Hepatocyte (in vitro differentiated cells): ENCODE measurements at places on chromosomes 11 and 22. TPM values are rescaled to one million over a fixed set of nuclear protein-coding genes. Genes with fewer than 3 reads are reported as not detected.

Gene IFITM2
- polyA plus RNA-seq: 504 and 535 TPM in 2 replicates

Gene MUC2
- polyA plus RNA-seq: 0.77 and 0.83 TPM in 2 replicates

Gene CSF2RB
- not detected in 2 replicates for polyA plus RNA-seq

Gene NPAS4
- 0.31 TPM in 1 of 2 replicates, not detected in the other for polyA plus RNA-seq

Gene BAIAP2L2
- polyA plus RNA-seq: 8.2 and 8.8 TPM in 2 replicates

Gene SPI1
- 2.0 and 3.3 TPM in 2 replicates for polyA plus RNA-seq

Gene DDX25
- 0.87 TPM in 1 of 2 replicates, not detected in the other for polyA plus RNA-seq

Gene SEPTIN5
- 9.4 and 9.7 TPM in 2 replicates for polyA plus RNA-seq

Gene RAB39A
- polyA plus RNA-seq: not detected in 2 replicates

Gene ADAMTS15
- 4.5 and 5.4 TPM in 2 replicates for polyA plus RNA-seq

Gene PLEKHA7
- 16.7 and 18.2 TPM in 2 replicates for polyA plus RNA-seq

Gene WNT7B
- 1.9 and 2.0 TPM in 2 replicates for polyA plus RNA-seq

Gene OR51B2
- not detected in 2 replicates for polyA plus RNA-seq

Gene TRIM22
- 9.3 and 10.4 TPM in 2 replicates for polyA plus RNA-seq

Gene MRPL49
- polyA plus RNA-seq: 46.2 and 46.8 TPM in 2 replicates

Gene CNGA4
- polyA plus RNA-seq: 0.25 and 0.50 TPM in 2 replicates

Gene MEI1
- 0.18 and 2.4 TPM in 2 replicates for polyA plus RNA-seq

Gene TOP3B
- polyA plus RNA-seq: 30.8 and 45.6 TPM in 2 replicates

Gene HTR3A
- not detected in 2 replicates for polyA plus RNA-seq

Gene GAB4
- polyA plus RNA-seq: not detected in 2 replicates

Gene RIC3
- polyA plus RNA-seq: 2.9 and 3.6 TPM in 2 replicates

Gene SYT13
- polyA plus RNA-seq: 1.6 and 1.7 TPM in 2 replicates

Gene SLC16A8
- 0.63 and 1.6 TPM in 2 replicates for polyA plus RNA-seq

Gene RNF215
- 7.2 and 10.4 TPM in 2 replicates for polyA plus RNA-seq
